ENCODE measurements at places on chromosomes 11 and 22.
A peak's percentile ranks its signal among the peaks of the same experiment; 100 is the strongest.

DNA sequence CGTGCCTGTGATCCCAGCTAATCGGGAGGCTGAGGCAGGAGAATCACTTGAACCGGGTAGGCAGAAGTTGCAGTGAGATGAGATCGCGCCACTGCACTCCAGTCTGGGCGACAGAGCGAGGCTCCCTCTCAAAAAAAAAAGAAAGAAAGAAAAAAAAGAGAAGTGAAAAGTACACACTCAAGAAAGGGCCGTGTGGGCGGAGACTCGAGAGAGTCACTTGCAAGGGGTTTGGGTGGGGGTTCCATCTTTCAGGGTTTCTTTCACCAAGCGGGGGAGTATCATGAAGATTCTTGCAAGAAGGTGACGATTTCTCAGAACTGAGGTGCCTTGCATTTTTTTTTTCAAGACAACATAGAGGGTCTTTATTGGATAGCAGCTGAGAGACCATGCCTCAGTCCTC lies 4.0 kb upstream of the IFITM5 start:
- no peak for DNase-seq

- no peak for DNase-seq
Measured at GRCh38 chr11:11445441-11446185, 92.6 kb upstream of the CSNK2A3 start.

DNA sequence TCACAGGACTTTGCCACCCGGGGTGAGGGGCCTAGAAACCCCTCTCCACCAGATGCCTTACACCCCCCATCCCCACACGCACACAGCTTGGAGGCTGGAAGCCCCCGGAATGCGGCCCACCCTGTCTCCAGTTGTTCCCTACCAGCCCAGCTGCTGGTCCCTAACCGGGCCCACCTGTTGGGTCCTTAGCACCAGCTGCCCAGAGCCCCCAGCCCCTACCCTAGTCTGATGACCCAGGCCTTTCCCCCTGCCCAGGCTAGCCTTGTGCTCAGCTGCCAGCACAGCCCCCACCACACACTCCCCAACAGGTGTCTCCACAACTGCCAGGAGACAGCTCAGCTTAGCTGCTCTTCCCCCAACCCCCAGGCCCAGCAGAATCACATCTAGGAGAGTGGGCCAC lies 67.1 kb downstream of the CDKN1C start:
- no peak for DNase-seq

GRCh38 chr11:129694966-129695365 lies 120.7 kb upstream of the TMEM45B start:
- DNase-seq: no peak

- no peak for DNase-seq
Measured at GRCh38 chr11:9003573-9004182, at the start of gene NRIP3. NRIP3 (minus strand) TSS chr11:9004001; CDS start chr11:9003935, 66 bp downstream.

DNA sequence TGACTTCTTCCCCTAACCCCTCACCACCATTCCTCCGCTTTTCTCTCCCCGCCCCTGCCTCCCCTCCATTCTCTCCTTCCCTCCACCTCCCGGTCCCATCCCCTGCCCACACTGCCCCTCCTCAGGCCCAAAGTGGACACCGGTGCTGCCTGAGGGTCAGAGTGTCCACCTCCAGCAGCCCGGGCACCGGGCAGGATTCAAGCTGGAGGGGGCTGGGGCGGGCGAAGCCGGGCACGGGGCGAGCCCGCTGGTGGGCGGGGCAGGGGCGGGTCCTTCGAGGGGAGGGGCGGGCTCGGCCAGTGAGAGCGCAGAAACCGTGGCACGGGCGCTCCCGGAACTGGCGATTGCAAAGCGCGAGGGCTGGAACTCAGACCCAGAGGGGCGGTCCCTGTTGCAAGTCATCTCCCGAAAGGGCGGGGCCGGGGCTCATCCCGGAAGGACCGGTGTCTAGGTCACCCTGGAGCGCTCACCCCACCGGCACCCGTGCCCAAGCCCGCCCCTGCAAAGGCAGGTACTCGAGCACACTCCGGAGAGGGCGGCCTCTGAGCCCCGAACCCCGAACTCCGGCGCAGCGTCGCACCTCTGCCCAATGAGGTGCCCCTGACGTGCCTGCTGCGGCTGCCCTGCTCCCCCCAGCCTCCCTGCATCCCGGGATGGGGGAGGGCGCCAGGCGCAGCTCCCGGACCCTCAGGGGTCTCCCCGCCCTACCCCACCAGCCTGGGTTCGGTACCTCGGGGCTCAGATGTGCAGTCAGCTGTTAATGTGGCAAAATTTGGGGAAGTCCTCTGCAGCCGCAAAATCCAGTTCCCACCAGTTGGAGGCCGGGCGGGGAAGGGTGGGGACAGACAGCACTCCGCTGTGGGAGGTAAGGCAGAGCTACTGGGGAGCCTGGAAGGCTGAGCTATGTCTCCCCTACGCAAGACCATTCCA lies 16.5 kb upstream of the CDKN1C start:
- DNase-seq: peak; percentile 50

- no peak for DNase-seq
Measured at GRCh38 chr11:18566406-18566805, 22.1 kb downstream of the UEVLD start.

DNA sequence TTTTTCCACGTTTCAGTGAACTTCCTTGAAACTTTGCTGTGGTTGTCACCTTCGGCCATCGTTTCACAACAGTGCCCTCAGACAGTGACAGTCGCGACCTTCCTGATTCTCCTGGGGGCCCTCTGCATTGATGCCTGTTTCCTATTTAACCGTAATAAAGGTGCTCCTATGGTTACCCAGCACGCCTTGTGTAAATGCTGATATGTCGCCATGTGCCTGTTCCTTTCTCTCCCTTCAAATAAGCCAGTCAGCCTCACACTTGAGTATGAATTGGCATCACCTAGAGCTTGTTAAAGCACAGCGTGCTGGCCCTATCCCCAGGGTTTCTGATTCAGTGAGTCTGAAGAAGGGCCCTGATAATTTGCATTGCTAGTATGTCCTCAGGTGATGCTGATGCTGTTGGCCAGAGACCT lies 104.8 kb downstream of the MICAL2 start:
- DNase-seq: no peak

Measured in cortex of kidney (tissue), 1 donor.